Stimulated activated CD4-positive, alpha-beta T cell treated with anti-CD3 and anti-CD28 coated beads, Interleukin-1b, Interleukin-23, amount 100 ng/mL, for 1 hour (primary cell): ENCODE measurements at places on chromosomes 6 and 20.

DNA sequence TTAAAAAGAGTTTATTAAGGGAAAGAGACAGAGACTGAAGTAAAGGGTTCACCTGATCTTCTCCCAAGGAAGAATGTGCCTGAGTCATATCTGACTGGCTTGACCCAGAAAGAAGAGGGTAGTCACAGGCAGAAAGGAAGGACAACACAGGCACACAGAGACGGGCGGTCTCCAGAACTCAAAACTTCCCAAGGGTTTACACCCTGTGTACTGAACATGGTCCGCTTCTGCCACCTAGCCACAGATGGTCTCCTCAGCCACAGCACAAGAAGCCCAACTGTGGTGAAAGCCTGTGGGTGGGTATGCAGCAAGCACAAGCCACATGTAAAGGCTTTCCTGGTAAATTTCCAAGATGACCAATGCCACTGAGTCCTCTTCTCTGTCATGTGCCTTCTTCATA lies 17.2 kb downstream of the UNC5CL start:
- no peak for DNase-seq

GRCh38 chr6:98808541-98809210 lies 25.7 kb upstream of the POU3F2 start:
- DNase-seq: no peak

DNA sequence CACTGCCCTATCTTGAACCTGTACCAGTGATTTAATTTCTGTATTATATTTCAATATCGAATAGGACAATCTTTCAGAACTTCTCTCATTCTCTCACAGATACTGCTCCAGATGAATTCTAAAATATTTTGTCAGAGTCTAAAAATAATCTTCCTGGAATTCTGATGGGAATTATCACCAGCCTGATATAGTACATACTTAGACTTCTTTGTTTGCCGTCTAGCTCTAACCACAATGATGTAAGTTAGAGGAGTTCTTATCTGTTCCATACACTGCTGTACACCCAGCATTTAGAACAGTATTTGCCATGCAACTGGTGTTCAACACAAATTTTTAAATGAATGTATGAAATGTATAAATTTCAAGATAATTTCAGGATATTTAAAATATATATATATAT lies 1.3 kb upstream of the HUS1B start:
- DNase-seq: no peak

DNA sequence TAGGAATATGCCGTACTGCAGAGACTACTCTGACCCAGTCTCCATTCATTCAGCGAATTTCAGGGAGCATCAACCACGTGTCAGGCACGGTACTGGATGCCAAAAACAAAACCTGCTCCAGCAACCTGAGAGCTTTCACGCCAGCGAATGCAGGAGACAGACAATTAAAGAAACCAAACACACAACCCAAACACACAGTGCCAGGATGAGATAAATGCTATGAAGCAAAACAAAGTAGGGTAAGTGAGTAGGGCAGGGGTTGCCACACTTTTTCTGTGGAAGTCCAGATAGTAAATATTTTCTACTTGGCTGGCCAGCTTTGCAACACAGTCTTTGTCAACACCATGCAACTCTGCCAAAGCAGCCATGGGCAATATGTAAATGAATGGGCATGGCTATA lies 10.0 kb downstream of the MOCS1 start:
- DNase-seq: no peak

GRCh38 chr6:37272834-37273566 lies 15.1 kb upstream of the TMEM217 start:
- no peak for DNase-seq

DNA sequence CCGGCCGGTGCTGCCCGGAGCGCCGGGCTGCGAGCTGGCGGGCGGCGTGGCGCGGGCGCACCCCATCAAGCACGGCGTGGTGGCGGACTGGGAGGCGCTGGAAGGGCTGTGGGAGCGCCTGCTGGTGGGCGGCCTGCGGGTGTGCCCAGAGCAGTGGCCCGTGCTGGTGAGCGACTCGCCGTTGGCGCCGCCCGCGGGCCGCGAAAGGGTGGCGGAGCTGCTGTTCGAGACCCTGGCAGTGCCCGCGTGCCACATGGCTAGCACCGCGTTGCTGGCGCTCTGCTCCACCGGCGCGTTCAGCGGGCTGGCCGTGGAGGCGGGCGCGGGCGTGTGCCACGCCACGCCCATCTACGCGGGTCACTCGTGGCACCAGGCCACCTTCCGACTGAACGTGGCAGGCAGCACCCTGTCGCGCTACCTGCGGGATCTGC lies 517 bp downstream of the ACTL10 start:
- DNase-seq: no peak

DNA sequence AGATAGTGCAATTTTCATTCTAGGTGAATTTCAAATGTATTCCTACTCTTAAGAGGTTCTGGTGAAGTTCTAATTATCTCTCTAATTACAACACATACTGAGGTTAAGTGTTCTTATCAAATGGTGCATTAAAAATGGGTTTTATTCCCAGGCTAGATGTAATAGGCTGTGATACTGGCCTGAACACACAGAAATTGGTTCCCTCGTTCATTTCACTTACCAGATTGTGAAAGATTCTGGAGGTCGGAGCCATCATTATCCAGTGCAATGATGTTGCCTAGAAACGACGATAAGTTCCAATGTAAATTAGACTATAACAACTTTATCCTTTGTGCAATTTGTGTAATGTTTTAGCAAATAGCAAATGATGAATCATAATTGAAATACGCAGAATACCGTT lies 172.6 kb upstream of the SOX4 start:
- DNase-seq: no peak

DNA sequence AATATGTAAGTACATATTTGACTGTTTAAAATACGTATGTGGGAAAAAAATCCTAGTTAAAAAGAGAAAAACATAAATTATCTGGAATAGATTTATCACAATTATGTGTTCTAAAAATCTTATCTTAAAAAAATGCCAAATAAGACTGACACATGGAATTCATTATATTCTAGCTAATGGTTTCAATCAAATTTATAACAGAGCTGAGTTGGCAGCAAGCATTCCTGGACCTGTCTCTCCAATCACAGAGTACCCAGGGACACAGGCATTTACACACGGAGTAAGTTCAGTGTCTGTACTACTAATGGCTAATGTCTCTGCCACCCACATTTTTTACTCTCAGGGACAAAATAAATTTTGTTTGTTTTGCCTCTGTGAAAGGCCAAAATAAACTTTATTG lies 122.3 kb downstream of the RPS12 start:
- no peak for DNase-seq

DNA sequence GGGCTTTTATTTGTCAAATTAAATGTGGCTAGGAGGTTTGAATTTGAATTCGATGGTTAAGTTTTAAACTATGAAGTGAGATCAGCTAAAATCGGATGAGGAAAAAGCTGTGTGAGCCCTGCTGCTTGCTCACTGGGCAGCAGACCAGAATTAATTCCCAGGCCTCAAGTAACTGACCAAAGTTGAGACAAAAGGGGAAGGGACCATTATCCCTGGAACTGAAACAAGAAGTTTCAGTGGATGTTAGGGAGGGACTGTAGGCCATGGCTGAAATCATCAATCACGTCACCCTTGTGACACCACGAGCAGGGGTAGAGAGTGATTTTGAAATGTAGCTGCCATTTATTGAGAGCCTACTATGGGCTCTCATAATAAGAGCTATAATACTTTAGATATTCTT lies 7.0 kb upstream of the PRSS35 start:
- DNase-seq: no peak

GRCh38 chr6:139290787-139291311 lies 949 bp downstream of the TXLNB start:
- no peak for DNase-seq

GRCh38 chr20:3783068-3783489 lies 1.8 kb upstream of the SPEF1 start:
- no peak for DNase-seq

- peak; percentile 77 for DNase-seq
Measured at GRCh38 chr20:18566892-18567738, at the start of gene SMIM26. Gene SMIM26 (plus strand): TSS chr20:18567432. CDS start chr20:18567479, 47 bp downstream.

GRCh38 chr6:25062070-25062811 lies 126.5 kb upstream of the RIPOR2 start:
- DNase-seq: no peak

GRCh38 chr20:50146732-50147662 lies 6.5 kb downstream of the PEDS1 start:
- peak; percentile 51 for DNase-seq

DNA sequence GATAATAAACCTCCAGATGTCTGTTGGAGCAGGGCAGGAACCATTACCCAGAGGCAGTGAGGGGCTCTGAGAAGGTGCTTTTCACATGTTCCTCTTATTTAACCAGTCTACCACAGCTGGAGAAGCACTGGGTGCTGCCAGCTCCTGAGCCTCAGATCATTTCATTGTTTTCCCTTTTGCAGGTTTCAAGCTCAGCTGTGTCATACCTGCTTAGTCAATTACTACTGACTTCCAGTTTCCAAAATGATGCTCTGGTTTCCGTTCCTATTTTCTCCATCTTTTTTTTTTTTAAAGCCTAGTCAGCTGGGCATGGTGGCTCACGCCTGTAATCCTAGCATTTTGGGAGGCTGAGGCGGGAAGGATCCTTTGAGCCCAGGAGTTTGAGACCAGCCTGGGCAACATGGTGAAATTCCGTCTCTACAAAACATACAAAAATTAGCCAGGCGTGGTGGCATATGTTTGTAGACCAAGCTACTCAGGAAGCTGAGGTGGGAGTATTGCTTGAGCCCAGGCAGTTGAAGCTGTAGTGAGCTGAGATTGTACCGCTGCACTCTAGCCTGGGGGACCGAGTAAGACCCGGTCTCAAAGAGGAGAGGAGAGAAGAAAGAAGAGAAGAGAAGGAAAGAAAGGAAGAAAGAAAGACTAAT lies 6.7 kb downstream of the FLOT1 start:
- no peak for DNase-seq

DNA sequence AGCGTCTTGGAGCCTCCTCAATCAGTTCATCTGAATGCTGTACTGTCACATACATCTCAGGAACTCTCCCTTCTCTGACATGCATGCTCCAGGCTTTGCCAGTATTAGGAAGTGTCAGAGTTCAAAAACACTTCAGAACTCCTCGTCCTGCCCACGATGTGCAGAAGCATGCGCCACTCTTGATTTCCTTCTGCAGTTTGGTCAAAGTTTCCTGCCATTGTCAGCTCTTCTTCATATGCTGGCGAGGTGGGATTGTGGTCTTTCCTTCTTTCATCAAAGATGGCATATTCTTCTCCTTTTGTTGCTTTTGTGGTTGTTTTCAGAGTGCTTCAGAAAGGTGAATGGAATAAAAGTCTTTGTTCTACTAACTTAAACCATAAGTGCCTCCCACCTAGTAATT lies 21.0 kb downstream of the SLC13A3 start:
- no peak for DNase-seq

GRCh38 chr6:27812078-27812804 lies 100.0 kb downstream of the OR2B2 start:
- DNase-seq: no peak

- no peak for DNase-seq
Measured at GRCh38 chr6:12147557-12148316, 135.6 kb downstream of the HIVEP1 start.

DNA sequence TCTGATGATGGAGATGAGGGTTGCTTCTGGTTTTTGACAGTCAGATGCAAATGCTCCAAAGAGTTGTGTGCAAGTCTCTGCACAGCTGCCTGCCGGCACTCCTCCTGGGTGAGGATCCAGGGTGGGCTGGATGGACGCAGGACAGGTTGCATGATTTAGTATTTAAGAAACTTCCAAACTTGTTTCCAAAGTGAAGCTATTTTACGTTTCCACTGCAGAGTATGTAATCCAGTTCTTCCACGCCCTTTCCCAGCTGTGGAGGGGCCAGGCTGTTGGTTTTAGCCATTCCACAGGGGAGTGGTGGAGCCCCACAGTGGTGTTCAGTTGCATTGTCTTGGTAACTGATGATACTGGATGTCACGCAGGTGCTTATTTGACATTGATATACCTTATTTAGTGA lies 157.3 kb downstream of the THBS2 start:
- DNase-seq: no peak

DNA sequence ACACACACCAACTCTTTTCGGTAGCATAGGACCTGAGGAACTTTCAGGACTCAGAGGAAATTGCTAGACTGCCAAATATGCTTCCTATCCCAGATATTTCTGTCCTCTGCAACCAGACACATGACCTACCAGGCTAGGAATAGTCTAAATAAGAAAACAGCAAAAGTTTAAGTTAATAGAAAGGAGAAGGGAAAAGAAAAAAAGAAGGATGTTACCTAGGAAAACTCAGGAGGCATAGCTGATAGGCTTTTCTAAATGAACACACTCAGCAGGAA lies 74.6 kb downstream of the MAP3K5 start:
- no peak for DNase-seq

DNA sequence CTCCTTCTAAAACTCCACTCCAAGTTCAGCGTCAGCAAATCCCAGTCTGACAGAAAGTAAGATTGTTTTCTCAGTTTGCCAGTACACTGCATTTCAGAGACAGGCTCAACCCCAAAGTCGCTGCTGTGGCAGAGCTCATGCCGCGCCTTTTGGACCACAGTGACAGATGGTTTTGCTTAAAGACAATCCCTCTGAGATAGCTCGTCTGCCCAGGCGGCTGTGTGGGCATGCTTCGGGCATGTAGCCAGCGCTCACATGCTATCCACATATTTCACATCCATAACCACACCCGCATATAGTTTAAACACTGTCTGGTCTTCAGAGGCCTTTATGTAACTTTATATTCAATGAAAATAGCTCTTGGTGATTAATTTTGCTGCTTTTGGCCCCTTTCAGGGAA lies 14.7 kb upstream of the PXDC1 start:
- DNase-seq: no peak

GRCh38 chr20:428658-429200 lies 20.6 kb downstream of the RBCK1 start:
- DNase-seq: no peak

GRCh38 chr20:34122274-34122980 lies 10.4 kb upstream of the EIF2S2 start:
- no peak for DNase-seq

DNA sequence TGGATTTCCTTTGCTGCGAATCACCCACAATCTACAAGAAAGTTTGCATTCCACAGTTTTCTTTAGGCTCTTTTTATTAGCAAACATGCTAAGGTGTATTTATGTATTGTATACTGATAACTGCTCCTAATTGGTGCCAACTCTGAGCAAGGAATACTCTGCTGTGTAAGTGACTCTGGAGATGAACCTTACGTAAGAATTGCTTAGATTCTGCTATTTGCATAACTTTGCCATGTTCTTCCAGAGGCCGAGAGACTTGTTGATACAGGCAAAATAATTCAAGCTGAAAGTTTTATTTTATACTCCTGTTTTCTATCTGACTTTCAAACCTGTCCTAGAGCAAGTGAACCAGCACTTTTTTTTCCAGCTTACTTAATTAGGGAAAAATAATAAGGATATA lies 461.3 kb downstream of the GJA1 start:
- DNase-seq: no peak

GRCh38 chr6:6712449-6713403 lies 124.2 kb downstream of the LY86 start:
- DNase-seq: no peak

GRCh38 chr6:142942238-142942637 lies 2.7 kb downstream of the HIVEP2 start:
- DNase-seq: no peak

GRCh38 chr20:62320581-62321354 lies 18.0 kb downstream of the ADRM1 start:
- no peak for DNase-seq
